ENCODE measurements at places on chromosomes 5 and 9.

DNA sequence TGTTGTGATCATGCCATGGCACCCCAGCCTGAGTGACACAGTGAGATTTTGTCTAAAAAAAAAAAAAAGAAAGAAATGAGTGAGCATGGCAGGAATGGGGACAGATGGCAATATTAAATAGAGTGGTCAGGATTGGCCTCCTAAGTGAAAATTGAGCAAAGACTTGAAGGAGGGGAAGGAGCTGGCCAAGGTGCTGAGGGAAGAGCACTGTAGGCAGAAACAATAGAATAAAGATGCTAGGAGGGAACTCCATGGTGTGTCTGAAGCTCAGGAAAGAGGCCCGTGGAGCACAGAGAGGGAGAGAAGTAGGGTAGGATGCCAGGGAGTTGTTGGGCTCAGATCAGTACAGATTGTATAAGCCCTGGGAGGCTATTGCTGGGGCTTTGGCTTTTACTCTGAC, 64.4 kb upstream of the PCAT7 start:
- no peak for DNase-seq

GRCh38 chr5:34927785-34928184, 1.6 kb upstream of the DNAJC21 start:
- DNase-seq, result no peak

DNA sequence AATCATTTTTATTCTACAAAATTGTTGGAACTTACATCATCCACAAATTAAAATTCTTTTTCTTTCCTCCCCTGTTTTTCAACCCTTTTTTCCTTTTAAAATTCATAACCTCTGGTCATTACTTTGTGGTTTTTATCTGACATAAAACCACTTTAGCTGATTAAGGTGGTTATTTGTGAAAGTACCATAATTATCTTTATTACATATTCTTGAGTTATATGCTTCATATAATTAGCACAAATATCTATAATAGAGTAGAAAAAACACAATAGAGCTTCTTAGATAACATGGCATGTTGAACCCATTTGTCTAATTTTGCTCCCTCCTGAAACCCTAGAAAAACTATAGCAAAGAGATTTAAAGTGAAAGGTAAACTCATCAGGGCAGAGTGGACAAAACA, 22.9 kb upstream of the PPIC start:
- DNase-seq, result no peak

DNA sequence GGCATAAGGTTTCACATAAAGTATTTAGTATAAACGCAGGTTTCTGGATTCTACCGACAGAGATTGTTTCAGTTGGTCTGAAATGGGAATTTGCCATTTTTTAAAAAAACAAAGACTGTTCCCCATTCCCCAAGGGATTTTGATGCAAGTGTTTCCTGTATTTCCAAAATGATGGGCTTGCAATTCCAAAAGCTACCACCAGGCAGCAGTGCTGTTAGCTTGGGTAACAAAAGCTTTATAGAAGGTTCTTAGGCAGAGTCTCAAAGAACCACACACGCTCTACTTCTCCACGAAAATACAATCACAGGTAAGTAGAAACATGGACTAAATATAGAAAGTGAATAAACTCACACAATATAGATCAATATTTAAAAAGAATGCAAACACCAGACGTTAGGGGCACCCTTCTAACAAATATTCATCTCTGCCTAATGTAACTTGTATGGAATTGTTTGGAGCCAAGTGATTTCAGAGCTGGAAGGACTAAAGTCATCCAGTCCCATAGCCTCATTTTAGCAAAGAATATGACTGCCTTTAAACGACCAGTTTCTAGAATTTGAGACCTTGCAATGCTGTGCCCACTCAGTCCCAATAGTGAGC, 154.3 kb downstream of the SPOCK1 start:
- DNase-seq, result no peak

- no peak for DNase-seq
These were observed 43.9 kb downstream of the NSA2 start for GRCh38 chr5:74810915-74811314.

- DNase-seq, result no peak
These were observed 369.3 kb downstream of the BNC2 start for GRCh38 chr9:16501141-16501540.

DNA sequence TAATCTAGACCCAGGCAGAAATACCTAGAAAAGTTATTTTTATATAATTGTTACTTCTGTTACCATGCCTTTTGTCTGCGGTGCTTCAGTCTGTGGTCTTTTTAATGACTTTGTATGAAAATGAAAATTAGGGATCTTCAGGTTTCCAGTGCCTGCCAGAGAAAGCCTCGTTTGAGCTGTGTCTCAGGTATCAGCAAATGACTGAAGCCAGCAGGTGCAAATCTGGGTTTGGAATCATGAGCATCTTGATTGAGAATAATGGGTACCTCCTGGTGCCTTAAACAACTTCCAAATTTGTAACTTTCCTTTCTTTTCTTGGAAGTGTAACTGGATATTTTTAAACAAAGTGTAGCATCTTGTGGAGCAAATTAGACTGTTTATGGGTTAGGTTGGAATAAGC, 4.3 kb downstream of the ZBTB34 start:
- DNase-seq, result no peak

GRCh38 chr5:105903069-105903468, 1767.7 kb downstream of the EFNA5 start:
- no peak for DNase-seq

DNA sequence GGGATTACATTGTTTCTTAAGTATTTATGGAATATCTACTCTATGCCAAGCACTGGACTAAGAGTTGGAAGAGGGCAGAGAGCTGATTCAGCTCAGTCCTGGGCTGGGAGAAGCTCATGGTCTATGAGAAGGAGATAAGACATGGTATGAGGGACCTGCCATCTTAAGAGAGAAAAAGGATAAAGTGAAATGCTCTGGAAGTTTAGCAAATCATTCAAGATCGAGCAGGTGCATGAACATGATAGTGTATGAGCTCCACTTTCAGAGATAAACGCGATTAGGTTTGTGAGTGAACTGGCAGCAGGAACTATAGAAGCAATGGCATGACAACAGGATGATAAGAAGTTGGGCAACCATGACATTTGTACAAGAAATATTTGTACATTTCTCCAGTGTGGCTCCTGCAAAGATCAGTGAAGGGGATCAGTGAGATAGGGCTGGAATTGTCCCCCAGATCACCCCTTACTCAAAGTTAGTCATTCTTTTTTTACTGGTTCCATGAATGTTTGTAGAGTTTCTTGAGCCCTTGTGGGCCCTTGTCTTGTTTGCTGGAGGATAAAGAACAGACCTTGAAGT, 26.6 kb upstream of the CCDC180 start:
- DNase-seq, result no peak

- DNase-seq, result no peak
These were observed 1.5 kb upstream of the OR1N2 start for GRCh38 chr9:122551371-122551770.

- no peak for DNase-seq
These were observed 120.9 kb downstream of the SH3GL2 start for GRCh38 chr9:17699615-17700330.

- DNase-seq, result no peak
These were observed 8.2 kb downstream of the COL27A1 start for GRCh38 chr9:114163517-114163951.

DNA sequence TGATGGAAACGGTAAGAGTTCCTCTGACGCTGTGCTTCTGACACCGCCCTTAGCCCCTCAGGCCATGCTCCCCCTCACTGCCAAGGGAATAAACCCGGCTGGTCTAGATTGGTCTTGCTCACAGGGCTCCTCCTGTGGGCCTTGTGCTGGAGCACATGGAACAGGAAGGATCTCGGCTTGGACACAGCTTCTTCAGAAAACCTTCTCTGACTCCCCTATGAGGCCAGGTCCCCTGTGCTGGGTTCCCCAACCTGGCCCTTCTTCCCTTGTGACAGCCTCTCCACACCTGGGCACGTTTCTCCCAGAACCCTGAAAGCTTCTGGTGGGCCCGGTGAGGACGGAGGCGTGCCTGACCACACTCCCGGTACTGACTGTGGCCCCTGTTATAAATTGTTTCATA, 8.2 kb downstream of the SPATA31E1 start:
- no peak for DNase-seq

- DNase-seq, result no peak
These were observed 328.0 kb downstream of the ZNF608 start for GRCh38 chr5:124418390-124418789.

- no peak for DNase-seq
These were observed 10.4 kb downstream of the STC2 start for GRCh38 chr5:173317852-173318251.

- no peak for DNase-seq
These were observed 62.4 kb upstream of the IL7R start for GRCh38 chr5:35794328-35794619.

DNA sequence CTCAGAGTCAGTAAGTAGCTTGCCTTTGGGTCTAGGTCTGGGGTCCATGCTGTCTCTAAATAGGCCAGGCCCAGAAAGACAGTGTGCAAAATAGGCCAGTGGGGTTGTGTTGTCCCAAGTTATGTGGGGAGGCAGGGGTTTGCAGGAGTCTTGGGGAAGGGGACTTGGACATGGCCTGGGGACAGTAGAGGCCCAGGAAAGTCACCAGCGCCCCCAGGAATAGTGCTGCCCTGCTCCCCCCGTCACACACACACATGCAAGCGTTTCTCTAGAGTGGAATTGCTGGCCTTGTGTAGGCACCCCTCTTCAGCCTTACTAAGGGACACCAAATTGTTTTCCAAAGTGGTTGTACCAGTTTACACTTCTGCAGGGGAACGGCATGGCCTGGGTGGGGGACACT, 227.5 kb downstream of the PBX3 start:
- DNase-seq, result no peak

DNA sequence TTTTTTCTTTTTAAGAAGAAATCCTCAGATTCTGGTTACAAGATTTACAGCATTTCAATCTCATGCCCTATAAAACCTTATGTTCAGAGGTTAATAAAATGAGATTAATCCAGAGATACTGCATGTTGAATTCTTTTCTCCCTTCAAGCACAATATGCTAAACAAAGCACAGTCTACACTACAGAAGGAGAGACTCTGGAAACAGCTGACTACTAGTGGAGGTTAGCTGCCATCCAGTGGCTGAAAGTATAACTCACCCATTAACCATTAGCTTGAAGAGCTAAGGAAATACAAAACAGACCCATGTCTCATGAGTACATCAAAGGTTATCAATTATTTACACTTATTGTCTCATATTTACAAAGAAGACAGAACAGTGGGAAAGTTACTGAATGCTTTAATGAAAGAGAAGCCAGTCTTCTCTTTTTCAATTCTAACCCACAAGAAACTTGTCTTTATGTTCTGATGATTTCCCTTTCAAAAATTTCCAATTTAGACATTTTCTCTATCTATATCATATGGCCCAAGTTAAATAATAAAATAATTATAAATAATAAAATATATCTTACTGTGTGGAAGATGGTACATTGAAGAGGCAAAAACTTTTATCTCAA, 12.7 kb upstream of the DNAH5 start:
- no peak for DNase-seq

DNA sequence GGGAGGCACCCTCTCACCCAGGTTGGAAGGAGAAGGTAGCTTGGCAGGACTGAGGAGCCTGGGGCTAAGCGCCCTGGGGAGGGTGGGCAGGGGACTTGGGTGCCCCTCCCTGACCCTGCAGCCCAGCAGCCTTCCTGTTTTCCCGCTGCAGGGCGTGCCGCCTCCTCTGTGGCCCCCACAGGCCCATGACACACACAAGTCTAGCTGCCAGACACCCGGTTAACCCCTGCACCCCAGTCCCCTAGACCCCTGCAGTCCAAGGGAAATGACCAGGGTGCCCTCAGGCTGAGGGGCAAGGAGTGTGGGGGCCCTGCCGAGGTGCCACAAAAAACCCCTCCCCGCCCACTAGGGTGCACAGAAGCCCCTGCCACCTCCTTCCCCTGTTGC, 33.0 kb downstream of the GOLGA2 start:
- DNase-seq, result no peak

- DNase-seq, result no peak
These were observed 9.0 kb upstream of the PDCL start for GRCh38 chr9:122837266-122837850.

DNA sequence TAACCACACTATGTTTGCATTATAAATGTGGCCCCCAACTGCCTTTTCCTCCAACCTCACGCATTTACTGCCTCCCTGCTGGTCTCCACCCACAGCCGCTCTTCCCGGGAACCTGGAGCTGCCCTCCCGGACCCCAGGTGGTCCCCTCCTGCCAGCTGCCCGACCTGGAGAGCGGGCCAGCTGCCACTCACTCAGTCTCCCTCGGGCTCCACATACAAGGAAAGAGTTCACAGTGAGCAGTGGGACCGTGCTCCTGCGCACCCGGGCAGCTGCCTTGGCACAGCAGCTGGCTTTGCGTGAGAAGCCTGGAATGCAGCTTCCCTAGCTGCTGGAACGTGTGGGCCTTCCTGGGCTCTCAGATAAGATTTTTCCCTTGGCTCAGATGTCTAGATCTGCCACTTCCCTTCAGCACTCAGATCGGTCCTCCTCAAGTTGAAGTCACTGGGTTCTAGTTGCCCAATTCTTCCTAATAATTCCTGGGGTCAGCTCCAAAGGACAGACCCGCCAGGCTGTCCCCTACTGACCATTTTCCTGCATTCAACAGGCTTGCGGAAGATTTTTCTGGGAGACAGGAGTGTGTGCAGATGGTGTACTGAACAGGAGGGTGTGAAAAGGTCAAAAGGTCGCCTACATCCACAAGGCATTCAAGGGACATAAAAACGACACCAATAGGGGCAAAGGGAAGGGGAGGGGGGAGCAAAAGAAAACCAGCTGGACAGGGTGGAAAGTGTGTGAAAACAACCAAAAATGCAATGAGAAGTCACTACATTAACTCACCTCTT, 69.1 kb downstream of the MYO10 start:
- DNase-seq, result no peak

DNA sequence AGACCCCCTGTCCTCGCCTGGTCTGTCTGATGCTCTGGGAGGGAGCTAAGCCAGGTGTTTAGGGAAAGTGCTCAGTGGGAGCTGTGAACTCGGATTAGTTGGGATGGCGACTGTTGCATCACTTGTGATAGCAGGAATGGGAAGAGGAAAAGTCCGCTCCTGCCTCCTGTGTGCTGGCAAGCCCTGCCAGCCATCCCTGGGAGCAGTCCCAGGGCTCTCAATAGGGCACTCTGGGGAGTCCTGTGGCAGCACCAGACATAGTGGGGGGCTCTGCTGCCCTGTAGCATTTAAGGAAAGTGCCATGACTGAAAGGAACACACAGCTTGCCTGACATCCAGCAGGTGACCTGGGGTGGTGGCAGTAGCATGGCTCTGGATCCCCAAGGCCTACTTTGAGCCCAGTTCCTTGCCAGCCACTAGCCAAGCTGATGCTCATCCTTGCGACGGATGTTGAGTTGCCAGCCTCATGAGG, 81.5 kb downstream of the AMBP start:
- no peak for DNase-seq

GRCh38 chr5:115458416-115458815, 86.2 kb downstream of the FEM1C start:
- DNase-seq, result no peak

- no peak for DNase-seq
These were observed 151.0 kb upstream of the MSX2 start for GRCh38 chr5:174573221-174573994.
